Activated naive CD4-positive, alpha-beta T cell treated with anti-CD3 and anti-CD28 coated beads for 36 hours (primary cell): ENCODE measurements at places on chromosomes 5 and 9.

DNA sequence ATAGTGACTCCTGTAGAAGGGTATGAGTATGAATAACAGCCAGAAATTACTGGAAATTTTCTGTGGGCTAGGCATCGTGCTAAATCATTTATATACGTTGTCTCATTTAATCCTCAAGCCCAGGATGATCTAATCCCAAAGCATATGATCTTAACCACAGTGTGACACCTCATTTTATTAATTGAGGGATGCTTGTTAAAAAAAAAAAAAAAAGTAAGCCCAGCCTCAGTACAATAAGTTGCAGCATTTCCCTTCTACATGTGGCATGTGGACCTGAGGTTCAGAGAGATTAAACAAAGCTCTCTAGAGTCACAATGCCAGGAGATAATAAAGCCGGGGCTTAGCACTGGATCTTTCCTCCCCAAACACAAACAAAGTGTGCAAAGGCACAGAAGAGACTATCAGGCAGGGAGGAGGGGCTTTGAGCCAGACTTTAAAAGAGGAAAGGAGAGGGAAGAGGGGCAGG lies 49.5 kb downstream of the KLF4 start:
- no peak for DNase-seq

DNA sequence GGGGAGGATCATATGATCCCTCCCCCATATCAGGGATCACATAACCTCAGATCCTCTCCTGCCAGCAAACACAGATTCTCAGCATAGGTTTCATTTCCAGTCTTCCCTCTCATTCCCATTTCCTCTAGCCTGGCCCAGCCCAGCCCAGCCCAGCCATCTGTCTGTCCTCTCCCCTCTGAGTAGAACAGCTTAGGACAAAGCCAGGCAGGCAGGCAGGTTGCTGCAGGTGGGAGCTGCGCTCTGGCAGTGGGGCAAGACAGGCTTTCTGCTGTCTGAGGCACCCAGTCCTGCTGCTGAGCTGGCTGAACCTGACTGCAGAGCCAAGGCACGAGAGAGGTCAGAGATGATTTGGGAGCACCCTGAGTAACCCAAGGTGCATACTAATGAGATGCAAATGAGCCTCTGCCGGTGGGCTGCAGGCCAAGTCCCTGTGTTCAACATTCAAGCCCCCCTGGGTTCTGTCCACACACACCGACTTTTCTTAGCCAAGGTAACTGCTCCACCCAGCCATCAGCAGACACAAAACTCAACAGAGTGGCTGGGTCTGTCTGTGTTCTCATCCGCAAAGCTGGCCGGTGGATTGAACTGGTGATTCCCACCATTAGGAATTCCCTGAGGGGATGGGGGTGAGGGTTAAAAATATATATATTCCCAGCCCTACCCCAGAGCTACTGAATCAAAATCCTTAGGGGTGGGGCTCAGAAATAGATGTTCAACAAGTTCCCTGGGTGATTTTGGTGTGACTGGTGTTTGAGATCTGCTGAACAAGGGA lies 9.1 kb downstream of the FAT2 start:
- DNase-seq = no peak

- no peak for DNase-seq
These were observed 1.7 kb downstream of the ADRA1B start for GRCh38 chr5:159917994-159918393.

GRCh38 chr9:28770226-28770625 lies 1196.9 kb upstream of the C9orf72 start:
- no peak for DNase-seq

DNA sequence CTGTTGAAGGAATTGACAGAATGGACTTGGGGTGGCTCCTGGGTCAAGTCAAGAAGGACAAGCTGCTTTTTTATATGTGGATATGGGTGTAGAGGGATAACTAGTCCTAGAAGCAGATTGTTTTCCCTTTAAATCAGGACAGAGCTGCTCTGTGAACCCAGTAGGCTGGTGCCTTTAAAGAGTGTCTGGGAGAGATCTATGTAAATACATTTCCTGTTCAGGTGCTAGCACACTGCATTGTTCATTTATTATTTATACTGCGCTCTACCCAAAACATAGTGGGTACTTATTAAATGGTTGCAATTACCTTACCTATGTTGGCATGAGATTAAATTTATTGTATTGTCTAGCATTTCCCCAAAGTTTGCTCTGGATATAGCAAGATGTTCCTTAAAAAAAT lies 86.6 kb upstream of the EQTN start:
- no peak for DNase-seq

- DNase-seq = no peak
These were observed 8.2 kb upstream of the RUFY1 start for GRCh38 chr5:179542170-179542569.

DNA sequence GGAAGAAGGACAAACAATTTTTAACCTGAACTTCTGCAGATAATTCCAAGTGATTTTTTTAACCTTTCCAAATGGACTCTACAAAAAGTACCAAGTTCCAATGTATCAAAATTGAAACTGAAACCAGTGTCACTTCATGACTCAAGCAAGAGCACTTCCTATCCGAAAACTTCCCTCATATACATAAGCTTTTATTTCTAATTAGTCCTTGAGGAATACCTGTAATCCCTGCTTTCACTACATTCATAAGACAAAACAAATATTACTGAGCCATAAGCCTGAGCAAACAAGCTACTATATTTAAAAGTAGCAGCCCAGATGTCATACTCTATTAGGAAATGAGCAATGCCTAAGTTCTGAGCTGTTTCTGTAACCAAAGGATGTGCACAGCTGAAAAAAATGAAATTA lies 224.4 kb downstream of the EBF1 start:
- DNase-seq = no peak

DNA sequence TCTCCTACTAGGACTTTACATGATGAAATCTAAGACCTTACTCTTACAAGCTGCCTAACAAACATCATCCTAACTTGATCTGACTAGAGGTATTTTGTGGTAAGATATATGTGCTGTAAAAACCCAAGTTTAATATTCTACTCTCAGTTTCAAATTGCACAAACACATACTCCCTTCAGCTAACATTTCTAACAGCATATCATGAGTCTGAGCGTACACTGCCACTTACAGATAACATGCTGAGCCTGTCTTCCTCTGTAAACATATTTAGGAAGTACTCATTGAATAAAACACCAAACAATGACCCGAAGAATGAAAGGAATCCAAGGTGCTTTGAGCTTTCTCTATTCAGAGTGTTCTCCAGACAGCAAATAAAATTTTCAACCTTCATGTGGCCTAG lies 7.9 kb upstream of the ESM1 start:
- no peak for DNase-seq

DNA sequence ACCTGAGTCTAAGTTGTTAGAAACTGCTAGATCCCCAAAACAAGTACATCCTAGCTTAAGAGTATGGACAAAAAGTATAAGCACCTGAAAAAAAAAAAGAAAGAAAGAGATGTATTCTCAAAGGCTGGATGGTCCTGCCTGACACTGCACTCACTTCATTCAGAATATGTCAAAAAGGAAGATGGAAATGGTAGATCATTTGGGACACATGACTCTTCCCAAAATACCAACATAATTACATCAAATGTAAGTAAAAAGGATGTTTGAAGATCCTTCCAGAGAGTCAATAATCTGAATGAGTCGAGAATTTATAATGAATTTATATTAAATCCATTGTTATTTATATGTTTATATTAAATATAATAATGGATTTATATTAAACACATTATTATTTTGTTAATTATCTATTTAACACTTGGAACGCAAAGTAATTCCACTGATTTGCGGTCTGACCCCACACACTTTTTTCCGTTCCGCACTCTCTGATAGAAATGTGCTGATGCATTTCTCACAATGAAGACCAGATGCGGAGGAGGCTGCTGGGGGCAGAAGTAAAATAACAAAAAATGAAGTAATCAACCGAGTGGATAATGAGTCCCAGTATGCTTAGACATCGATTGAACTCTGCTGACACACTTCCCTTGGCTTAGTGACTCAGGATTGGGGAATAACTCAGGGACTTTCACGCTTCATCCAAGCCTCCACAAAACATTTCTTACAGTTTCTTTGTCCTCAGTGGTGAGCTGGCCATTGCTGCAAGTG lies 201.2 kb downstream of the ADAMTS12 start:
- no peak for DNase-seq

DNA sequence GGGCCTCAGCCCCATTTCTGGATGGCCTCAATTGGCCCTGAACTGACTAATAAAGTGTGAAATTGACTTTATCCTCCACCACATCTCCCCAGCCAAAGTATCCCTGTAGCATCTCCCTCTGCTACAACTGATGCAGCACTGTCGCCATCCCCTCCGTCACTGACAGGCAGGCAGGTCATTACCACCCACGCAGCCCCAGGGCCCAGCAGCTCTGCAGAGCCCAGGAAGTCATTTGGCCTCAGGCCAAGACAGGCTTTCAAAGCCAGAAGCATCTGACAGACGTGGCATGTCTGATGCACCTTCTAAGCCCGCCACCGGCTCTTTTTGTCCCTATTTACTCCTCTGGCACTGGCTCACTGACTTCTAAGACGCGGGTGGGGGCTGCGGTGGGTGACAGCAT lies 65.3 kb downstream of the ARHGEF37 start:
- DNase-seq = peak; percentile 60

GRCh38 chr5:35223787-35224395 lies 6.4 kb downstream of the PRLR start:
- DNase-seq = no peak

DNA sequence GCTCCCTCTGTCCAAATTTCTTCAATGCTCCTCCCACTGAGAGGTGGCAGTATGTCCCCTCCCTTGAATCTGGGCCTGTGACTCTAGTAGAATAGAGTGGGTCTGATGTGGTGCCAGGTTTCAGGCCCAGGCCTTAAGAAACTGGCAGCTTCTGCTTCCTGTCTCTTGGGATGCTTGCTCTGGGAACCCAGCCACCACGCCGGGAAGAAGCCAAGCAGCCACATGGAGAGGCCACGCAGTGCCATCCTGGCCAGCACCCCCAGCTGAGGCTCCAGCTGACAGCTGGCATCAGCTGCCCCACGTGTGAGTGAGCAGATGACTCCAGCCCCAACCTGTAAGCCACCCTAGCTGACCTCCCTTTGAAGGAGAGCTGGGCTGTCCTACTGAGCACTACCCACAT lies 7.3 kb upstream of the TSPAN17 start:
- DNase-seq = no peak

DNA sequence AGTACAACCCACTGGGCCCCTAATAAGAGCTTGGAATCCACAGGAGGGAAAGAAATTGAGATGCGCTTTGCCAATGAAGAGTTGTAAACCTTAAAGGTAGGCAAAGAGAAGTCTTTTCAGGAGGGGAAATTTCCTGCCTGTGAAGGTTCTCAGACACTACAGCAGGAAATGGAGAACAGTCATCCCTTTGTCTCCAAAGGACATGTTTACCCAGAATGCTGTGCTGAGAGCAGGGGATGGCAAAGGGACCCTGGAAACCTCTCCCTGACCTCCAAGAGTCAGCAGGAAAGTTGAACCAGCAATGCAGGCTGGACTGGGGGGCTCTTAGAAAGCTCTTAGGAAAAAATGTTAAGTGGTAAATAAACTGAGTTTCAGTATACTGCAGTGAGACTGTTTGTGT lies 103.2 kb downstream of the AK8 start:
- DNase-seq = no peak

DNA sequence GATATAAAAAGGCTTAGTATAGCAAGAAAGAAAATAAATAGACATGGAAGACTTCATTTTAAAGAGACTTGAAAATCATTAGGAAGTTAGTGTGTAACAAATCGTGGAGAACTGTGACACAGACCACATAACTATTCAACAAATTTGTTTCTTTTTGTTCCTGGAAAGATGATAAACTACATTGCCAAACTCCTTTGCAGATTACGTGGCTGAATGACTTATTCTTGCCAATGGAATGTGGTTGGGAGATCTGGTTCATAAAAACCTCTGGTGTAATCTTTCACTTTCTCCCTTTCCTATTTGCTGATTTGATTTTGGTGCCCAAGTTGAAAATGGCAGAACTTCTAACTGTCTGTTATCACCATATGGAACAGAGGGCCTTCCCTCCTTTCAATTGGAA lies 328.9 kb upstream of the MEF2C start:
- no peak for DNase-seq

DNA sequence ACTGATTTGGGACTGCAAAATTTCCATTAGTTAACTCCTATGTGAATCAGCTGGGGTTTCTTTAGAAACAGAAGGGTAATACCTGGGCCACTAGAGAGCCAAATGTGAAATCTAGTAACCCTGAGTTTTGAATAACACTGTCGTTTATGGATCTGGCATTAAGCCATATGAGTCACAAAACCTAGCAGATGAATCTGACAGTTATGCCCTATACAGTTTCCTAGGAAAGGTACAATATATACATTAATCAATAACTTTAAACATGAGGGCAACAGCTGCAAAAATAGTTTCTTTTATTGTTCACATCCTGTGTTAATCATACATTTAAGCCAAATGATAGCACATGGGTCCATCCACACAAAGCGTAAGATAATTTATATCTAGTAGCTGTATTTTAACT lies 56.9 kb downstream of the PAM start:
- no peak for DNase-seq

DNA sequence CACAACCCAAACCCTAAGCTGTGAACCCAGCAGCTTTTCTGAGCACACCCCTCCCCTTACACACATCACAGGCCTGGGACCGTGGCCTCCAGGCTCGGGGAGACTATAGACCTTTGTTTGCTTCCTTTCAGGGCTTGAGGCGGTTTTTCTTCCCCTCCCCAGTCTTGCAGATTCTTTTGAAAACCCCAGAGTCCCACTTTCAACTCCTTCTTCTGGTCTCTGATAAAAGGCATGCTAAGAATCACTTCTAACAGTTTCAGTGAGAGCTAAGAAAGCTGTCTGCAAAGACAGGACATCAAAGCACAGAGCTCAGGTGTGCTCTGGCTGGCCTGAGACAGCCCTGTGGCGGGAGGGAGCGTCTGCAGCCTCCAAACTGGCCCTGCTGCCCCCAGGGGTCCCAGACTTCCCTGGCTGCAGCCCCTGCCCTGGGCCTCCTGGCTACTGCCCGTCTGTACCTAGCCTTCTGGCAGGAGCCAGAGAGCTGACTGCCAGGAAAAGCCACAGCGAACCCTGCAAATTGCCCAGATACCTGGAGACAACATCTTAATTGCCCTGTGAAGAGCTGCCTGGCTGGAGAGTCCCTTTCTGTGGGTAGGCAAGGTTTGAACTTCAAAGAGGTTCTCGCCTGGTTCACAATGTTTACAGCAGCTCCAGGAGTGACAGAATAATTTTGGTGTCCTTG lies 138.9 kb downstream of the GADD45G start:
- peak; percentile 69 for DNase-seq

- DNase-seq = no peak
These were observed 130.0 kb downstream of the C9orf152 start for GRCh38 chr9:110077925-110078324.
